ENCODE measurements at places on chromosomes 3 and 15. TPM values are rescaled to one million over a fixed set of nuclear protein-coding genes. Genes with fewer than 3 reads are reported as not detected.

The SIDT1 gene
- total RNA-seq: 0.27 TPM

The ISLR gene
- total RNA-seq: 0.07 TPM

The PLSCR4 gene
- total RNA-seq: 129 TPM

The DNAJA4 gene
- total RNA-seq: 7.2 TPM

The BTBD1 gene
- total RNA-seq: 147 TPM

The CSK gene
- 47.6 TPM for total RNA-seq

The KNL1 gene
- total RNA-seq: 107 TPM

The CP gene
- total RNA-seq: under 0.01 TPM

The SLCO2A1 gene
- total RNA-seq: 2.2 TPM

The TERC gene
- total RNA-seq: 117 TPM

The ZPLD1 gene
- not detected for total RNA-seq

The NUP210 gene
- 0.53 TPM for total RNA-seq

The FAM227B gene
- total RNA-seq: 5.7 TPM

The SYNPR gene
- total RNA-seq: not detected

All from thoracic aorta endothelial cell (primary cell).